Aorta (tissue), 5 donors: ENCODE measurements at places on chromosomes 1 and 21.

DNA sequence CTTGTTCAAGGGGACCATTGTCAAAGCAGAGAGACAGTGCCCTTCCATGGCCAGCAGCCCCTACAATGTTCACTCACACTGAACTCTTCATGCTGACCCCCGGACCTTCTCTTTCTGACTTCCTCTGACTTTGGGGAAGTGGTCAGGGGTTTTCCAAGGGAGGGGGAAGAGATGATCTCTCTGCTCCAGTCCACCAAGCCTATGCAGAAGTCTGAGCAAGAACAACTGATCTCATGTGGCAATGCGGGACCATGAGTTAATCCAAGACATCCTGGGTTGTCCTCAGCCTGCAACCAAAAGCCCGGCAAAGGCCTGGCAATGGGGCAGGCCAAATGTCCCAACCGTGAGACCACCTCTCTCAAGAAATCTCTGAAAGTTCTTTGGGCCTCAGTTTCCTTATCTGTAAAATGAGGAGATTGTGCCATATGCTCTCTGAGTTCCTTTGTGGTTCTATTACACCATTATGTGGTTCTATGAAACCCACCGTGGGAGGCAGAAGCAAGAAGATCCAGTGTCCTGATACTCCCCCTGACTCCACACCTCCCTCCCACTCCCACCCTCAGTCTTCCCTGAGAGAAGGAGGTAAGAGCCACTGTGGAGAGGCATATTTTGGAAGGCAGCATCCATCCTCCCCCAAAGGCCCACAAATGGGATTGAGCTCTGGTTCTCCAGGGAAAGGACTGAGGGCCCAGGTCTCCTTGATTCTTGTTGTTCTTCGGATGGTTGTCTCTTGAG lies 11.8 kb upstream of the ARHGEF2 start:
- DNase-seq, result no peak

- no peak for DNase-seq
Observed at GRCh38 chr1:54815086-54815876, 14.2 kb upstream of the TTC22 start.

DNA sequence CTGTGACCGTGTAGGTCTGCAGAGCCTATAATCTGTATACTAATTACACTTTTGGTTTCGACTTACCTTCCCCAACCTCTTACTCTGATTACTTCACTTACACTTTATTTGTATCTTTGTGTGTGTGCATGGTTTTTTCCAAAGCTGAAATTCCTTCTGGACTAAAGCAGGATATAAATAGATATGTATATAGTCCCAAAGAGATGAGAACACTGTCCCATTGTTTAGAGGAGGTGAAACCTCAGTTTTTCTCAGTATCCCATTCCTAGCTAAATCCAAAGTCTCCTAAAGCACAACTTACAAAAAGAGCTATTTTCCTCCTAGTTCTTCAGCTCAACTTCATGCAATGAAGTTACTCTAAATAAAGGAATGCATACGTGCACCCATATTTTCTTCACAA lies 442.2 kb downstream of the SMYD3 start:
- DNase-seq, result no peak

DNA sequence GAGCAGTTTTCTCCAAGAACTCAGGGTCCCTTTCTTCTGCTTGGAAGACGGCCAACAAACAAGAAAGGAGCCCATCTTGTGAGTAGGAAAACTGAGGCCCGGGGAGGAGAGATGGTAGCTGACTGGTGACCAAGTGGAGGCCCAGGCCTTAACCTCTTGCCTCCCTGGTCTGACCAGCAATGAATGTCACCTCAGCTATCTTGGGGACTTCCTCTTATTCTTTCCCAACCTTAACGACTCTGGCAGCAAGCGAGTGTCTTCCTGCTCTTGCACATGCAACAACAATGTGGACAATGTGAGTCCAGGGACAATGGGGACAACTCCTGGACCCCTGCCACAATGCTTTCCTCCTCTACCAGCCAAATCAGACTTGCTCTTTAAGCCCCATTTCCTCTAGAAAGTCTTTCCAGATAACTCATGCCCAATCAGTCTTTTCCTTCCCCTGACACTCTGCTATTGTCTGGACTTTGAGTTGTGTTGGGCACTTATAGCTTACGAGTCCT lies 12.6 kb downstream of the HSPG2 start:
- DNase-seq, result no peak

DNA sequence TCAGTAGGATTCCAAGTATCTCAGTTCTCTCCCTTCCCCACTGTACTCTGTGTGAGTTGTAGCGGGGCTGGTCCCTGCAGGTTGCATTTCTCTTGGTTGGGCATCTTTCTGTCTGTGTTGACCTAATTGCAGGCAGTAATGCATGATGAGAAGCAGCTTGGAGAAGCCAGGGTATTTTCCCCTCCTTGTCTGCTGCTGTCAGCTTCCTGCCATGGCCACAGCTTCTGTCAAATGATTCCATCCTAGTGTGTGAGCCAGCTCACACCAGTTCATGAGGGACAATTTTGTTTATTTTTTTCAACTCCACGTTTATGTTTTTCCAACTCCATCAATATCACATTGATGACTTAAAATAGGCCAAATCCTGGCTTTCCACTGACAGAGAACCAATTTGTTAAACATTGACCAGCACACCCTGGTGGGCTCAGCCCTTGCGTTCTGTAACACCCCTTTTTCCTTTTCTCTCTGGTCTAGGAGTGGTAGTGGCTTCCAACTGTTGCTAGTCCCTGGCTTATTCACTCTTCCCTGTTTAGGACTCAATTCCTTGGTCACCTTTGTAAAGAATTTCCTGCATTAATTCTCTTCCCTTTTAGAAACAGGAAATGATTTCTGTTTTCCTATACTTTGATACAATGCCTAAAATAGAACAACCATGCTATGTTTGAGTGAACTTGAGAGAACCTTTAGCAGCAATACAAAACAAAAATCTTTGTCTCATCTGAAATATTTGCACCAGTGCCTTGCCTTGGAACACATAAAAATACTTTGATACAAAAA lies 44.9 kb upstream of the APOBEC4 start:
- no peak for DNase-seq

DNA sequence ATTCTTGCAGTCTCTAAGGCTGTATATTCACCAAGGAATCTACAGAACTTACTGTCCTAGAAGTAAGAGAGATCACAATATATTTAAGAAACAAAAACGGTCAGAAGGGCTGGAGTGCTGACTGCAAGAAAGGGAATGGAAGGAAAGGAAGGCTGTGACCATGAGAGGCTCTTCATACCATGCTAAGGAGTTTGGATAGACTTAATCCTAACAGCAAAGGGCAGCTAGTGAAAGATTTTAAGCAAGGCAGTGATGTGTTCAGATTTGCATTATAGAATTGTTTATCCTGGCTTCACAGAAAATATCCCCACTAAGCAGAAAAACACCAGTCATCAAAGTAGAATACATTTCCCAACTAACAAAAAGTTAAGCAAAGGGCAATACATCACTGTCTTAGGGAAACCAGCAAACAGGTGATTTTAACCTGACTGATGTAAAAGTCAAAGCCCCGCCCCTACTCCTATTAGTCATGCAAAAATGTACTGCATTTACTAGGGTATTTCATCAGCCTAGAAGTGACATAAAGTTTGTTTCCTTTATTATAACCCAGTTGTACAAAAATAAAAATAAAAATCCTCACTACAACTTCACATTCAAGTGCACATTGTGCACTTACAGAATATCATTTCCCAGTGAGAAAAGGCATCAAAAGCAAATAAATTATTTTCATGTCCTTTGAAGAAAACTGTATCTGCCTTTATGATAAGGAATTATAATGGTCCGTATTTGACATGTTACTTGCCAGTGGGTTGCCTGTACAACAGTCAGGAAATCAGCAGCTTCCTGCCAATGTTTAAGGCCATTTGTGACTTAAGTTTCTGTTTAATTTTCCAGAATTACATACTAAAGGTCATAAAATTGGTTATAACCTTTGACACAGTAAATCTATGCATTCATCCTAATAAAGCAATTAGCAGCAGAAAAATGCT lies 17.2 kb downstream of the JAK1 start:
- no peak for DNase-seq
